ENCODE measurements at places on chromosomes 7 and 10.
A peak's percentile ranks its signal among the peaks of the same experiment; 100 is the strongest.

DNA sequence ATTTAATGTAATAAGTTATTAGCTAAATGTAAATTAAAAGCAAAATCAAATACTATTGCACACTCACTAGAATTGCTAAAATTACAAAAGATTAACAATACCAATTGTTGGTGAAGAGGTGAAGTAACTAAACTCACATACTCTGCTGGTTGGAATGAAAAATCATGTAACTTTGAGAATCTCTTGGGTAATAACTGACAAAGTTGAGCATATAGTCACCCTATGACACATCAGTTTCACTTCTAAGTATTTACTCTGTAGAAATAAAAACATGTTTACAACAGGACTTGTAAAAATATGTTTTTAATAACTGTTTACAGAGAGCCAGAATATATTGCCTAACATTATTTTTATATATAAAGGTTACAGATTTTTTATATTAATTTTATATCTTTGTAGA, 33.6 kb downstream of the CNTNAP2 start:
- DNase-seq: no peak

DNA sequence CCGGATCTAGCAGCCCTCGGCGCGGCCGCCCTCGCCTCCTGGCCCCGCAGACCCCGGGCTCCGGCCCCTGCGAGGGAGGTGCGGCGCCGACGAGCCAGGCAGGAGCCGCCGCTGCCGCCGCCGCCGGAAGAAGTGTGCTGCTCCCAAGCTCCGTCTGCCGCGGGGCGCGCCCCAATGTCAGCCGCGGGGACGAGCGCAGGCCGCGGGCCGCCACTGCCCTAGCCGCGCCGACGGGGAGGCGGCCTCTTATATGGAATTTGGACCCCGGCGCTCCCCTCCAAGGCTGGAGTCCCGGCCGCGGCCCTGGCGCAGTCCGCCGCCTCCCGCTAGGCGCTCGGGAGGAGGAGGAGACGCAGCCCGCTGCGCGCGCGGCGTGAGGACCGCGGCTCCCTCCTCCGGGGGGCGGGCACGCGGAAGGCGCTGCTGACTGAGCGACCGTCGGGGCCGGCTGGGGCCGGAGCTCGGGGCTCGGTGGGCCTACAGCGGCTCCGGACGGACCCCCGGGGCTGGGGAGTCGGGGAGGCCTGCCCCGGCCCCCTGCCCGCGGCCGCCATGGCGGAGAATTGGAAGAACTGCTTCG, at the start of gene TRIM8:
TSS of gene TRIM8 (plus strand) at position 414 of the 580 bp plus-strand sequence. CDS start at position 553, 139 bp downstream.
- peak; percentile 59 for DNase-seq

- no peak for DNase-seq
Observed at GRCh38 chr7:23333671-23334246, 34.6 kb downstream of the MALSU1 start.

- no peak for DNase-seq
Observed at GRCh38 chr10:111360260-111360925, 283.6 kb downstream of the ADRA2A start.

GRCh38 chr10:96494694-96495093, 19.0 kb downstream of the TLL2 start:
- DNase-seq: no peak

DNA sequence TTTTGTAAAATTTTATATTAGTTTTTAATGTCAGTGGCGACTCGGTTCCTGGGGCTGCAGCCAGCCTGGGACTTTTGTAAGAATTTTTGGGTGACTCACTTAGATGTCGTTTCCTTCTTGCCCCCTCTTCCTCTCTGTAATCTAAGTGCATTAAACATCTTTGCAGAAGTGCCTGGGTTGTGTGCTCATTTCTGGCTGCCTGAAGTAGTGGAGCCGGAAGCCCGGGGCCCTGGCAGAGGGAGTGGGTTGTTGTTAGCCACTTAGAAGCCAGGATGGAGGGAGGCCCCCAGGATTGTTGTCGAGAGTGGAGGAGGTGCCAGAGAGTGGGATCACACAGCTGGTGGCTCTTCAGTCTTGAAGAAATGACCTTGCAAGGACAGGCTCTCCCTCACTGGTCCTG, 11.0 kb upstream of the TRIM8 start:
- no peak for DNase-seq

GRCh38 chr7:122942059-122942458, 53.4 kb downstream of the TAS2R16 start:
- DNase-seq: no peak

DNA sequence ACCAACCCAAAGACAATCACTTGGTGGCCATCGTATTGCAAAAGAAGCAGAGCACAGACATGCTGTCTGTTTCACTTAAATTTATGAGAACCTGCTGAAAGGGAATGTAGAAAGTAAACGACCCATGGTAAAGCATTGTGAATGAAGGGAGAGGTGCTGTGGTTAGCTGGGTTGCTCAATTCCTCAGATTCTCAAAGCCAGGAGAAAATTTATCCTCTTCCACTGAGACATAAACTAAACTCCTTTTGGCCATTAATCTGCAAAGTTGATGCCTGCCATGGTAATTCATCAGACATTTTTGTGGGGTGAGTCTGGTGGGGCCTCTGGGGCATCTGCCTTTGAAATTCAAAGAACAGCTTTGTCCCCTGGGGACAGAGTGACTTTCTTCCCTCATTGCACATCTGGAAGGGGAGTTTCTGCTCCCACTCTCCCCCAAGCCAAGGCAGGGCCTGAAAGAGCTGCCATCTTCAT, 951.0 kb downstream of the LRMDA start:
- DNase-seq: no peak

- no peak for DNase-seq
Observed at GRCh38 chr7:47830015-47830414, 118.3 kb downstream of the PKD1L1 start.

DNA sequence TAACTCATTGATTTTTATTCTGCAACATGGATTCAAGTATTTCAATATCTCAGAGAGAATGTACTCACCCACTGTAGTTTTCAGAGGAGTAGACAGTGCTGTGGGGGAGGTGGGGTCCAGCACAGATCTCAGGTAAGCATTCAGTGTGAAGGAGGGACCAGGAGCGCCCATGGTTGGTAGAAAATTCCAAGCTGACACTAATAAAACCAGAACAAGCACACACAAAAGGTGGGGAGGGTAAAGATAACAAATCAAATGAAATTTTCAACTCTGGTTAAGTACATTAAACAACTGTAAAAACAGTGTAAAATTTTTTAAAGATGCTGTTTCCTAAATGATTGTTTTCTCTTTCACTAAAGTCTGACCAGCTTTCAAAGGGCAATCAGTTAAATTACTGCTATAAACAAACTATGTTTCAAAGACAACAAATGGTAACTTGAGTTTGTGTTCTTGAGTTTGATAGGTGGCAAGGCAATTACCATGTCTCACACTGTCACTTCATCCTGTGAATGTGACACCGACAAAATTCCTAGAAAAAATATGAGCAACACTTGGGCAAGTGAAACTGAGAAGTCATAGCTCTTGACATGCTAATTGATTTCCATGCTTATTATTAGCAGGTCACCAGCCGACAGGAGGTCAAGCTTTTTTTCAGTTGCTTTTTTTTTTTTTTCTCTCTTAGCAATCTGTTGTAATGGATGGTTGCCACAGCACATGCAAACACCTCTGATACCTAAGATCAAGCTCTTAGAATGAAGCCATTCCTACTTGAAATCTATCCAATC, 205.8 kb upstream of the SLC26A5 start:
- DNase-seq: no peak

DNA sequence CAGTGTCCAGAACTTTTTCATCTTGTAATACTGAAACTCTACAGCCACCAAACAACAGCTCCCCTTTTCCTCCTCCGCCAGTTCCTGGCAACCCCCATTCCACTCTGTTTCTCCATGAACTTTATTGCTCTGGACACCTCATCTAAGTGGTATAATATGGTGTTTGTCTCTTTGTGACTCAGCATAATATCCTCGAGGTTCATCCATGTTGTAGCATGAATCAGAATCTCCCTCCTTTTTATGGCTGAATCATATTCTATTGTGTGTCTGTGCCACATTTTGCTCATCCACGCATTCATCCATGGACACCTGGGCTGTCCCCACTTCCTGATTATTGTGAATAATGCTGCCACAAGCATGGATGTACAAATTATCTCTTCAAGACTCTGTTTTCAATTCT, 124.4 kb upstream of the FGFR2 start:
- no peak for DNase-seq

DNA sequence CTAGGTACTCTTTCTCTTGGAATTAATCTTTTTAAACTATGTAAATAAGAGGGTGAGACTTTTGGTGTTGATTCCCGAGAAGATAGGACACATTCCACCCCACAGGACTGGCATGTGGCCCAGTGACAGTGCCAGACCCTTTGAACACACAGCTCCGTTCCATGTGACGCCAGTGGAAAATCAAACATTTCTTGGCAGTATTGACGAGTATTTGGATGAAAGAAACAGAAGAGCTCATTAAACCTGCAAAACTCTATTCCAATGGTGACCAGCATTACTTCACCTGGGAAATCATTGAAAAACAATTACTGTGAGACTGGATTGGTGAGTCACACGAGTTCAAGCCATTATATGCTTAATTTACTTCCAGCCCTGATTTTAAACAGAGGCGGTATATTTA, 25.8 kb downstream of the AKR1E2 start:
- no peak for DNase-seq

Data from immature natural killer cell (primary cell).